OCI-LY7 (cell line): ENCODE measurements at places on chromosomes 12 and 14.
A peak's percentile ranks its signal among the peaks of the same experiment; 100 is the strongest.

DNA sequence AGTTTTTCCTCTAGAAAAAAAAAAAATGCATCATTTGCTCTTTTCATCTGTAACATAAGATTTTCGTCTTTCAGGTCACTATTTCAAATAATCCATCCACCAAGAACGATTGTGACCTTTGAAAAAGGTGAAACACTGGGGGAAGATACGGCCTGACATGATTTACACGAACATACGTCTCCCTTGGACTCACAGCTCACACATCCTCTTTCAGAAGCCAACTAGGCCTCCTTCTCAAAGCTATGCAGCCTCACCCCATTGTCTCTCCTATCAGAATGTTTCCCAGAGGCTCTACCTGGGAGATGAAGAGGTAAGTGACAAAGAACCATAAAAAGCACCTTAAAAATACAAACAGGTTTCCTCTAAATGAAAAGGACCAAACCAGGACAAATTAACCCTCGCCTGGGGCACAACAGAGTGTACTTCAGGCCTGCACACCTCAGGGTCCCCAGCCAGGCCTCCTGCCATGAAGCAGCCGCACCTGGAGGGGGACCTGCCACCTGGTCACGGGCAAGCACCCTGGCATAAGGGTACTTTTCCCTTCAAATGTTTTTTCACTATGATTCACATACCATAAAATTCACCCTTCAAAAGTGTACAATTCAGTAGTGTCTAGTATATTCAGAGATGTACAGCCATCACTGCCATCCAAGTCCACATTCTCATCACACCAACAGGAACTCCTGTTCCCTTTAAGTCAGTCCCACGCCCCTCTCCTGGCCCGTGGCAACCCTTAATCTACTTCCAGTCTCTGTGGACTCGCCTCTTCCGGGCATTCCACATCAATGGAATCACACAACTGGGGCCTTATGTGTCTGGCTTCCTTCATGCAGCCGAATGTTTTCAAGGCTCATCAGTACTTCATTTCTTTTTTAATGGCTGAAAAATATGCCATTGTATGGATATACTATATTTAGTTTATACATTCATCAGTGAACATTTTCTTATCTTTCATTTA lies 5.4 kb downstream of the SLC15A4 start:
- DNase-seq, result peak; percentile 54

DNA sequence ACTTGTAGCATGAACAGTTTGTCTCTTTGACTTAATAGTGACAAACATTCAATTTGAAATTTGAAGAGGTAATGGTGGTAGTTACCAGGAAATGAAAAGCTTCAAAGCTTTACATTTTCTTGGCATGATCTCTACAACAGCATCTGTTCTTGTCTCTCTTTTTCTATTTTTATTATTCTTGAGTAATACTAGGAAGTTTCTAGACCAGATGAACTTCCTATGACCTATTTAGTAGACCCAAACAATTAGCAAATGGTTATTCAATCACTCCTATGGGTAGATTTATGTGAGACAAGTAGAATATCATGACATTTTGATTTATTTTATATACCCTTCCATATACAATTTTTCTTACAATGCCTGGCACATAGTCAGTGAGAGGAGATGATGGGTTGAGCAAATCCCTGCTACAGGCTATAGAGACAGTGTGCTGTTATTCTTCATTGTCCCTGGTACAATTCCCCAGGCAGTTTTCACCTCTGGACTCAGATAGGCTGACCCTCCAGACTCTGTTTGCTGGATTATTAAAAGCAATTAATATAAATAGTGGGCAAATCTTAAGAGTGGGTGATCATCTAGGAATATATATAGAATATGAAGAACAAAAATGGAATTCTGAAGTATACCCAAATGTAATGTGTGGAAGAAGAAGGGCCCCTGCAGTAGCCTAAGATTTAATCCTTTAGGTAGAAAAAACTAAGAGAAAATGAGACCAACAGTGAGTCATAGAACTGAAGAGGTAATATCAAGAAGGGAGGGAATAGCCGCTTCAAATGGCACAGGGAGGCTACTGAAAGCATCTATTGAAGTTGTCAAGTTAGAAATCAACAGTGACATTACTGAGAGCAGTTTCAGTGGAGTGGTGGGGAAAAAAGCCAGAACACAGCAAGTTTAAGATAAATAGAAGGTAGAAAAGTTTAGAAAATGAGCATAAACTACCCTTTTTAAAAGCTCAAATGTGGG lies 512.0 kb downstream of the FOXG1 start:
- DNase-seq, result no peak

DNA sequence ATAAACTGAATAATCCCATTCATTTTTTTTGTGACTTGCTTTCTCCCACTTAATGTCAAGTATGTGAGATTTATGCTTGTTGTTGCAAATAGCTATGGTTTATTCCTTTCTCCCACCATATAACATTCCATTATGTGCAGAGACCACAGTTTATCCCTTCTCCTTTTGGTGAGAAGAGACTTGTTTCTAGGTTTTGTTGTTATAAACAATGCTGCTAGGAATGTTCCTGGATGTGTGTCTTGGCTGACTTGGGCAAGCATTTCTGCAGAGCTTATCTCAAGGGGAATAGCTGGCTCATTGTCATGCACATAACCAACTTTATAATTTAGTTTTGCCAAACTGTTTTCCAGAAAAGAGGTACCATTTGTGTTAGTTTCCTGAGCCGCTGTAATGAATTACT lies 47.6 kb upstream of the PPP1CC start:
- no peak for DNase-seq

DNA sequence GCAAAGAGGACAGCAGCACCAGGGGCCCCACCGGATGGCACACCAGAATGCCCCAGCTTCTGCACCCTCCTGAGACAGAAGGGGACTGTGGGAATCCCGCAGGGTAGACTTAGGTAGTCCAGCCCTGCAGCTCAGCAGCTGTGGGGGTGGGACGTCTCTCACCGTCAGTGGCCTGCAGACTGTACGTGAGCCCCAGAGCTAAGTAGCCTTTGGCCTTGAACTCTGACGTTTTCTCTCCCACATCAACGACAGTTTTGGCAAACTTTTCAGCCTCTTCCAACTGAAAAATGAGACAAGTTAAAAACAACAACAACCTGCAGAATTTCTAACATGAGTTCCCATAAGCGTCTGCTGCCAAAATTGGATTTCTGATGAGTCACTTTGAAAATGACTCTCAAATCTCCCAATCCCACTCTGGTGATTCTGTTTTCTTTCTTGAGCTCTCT lies 161.4 kb downstream of the TTC7B start:
- no peak for DNase-seq

GRCh38 chr14:81245771-81246170 lies 25.0 kb upstream of the GTF2A1 start:
- no peak for DNase-seq

DNA sequence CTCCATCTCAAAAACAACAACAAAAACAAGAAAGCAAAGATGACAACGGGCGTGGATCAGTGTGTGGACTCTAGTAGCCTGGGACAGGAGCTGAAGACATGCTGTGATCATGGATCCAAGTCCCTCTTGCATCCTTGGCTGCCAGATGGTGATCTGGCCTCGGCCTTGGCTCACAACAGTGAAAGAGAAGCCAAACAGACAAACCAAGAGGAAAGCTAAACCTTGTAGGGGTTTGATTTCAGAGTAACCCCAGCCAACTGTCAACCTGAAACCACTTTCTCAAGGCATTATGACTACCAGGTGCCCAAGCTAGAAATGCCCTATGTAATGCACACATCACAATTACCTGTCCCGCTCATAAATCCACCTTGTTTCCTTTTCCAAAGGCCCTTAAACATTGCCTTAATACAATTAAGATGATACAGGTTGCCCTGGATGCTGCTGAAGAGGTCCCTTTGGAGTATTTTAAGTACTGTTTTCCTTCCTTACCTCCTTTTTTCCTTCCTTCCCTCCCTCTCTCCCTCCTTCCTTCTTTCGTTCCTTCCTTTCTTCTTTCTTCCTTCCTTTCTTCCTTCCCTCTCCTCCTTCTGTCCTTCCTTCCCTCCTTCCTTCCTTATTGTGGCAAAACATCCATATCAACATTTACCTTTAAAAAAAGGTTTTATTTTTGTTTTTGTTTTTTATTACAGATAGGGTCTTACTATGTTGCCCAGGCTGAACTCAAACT lies 41.4 kb upstream of the NINJ2 start:
- no peak for DNase-seq

GRCh38 chr12:92879698-92880322 lies 49.3 kb downstream of the EEA1 start:
- no peak for DNase-seq

GRCh38 chr12:84492351-84492883 lies 420.2 kb downstream of the SLC6A15 start:
- DNase-seq, result no peak

GRCh38 chr12:23133471-23133870 lies 508.5 kb downstream of the ETNK1 start:
- no peak for DNase-seq

DNA sequence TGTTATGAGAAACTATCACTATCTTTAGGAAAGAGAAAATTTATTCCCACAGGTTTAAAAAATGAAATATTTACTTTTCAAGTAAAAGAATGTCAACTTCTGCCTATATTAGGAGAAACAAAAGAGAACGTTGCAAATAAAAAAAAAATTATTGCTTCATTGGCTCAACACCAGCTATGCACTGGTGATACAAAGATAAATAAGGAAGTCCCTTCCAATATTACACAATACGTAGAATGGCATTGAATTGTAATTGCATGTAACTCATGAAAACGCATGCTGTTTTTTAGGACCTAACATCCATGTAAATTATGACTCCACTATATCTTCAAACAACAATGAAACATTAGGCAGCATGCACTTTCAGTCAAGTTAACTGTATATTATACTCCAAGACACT lies 56.4 kb upstream of the RERGL start:
- DNase-seq, result no peak

DNA sequence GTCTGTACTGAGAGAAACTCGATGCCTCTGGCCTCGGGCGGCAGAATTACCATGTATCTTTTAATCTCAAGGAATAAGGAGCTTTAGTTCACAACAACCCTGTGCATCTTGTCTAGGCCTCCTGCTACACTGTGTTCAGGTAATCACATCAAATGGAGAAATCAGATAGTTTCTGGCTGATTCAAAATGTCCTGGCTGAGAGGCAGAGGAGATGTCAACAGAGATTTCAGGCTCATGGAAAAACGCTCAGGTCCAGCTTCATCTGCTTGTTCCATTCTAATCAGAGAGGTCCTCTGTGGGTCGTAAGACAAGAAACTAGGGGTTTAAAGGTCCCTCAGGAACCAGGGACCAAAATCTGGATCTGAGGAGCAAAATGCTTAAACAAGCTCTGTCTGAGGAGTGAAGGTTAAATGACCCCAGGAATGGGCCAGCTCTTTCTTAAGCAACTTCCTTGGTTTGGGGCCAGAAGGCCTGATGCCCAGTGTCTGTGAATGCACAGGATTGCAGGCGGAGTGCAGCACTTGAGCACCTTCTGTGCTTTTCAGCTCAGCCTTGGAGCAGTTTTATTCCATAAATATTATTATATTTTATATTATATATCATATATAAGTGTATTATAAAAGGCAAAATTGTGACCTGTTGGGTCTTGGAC lies 170.2 kb upstream of the PRICKLE1 start:
- DNase-seq, result no peak

- no peak for DNase-seq
Measured at GRCh38 chr12:88299567-88300101, 157.5 kb downstream of the TMTC3 start.

DNA sequence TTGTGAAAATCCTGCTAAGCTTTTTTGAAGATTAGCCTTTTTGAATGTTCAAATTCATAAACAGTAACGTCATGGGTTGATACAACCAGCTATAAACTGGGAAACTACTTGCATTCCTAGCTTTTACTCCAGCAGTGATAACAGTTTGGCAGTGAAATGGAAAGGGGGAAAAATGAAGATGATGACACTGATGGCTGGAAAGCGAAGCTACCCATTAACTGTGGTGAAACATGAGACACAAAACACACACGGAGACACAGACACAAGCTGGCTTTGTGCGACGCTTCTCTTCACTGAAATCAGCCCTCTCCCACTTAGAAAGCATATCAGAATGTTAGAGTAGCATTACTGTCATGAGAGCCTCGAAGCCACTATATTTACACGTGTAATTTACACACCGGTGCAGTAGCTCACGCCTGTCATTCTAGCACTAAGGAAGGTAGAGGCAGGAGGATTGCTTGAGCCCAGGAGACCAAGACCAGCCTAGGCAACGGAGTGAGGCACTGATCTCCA lies 15.7 kb downstream of the VPS37B start:
- no peak for DNase-seq

- no peak for DNase-seq
Measured at GRCh38 chr12:40172879-40173278, 51.9 kb upstream of the LRRK2 start.

DNA sequence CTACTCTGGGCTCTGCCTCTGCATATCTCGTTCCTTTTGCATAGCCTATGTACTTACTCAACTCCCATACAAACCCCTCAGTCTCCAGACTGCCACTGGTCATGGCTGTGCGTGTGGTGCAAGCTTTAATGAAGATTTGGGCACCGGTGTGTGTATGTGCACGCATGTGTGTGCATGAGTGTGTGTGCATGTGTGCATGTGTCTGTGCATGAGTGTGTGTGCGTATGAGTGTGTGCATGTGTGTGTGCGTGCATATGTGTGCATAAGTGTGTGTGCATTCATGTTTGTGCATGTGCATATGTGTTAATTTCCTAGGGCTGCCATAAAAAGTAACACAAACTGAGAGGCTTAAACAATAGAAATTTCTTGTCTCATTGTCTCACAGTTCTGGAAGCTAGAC lies 17.1 kb upstream of the TBPL2 start:
- no peak for DNase-seq

- no peak for DNase-seq
Measured at GRCh38 chr14:97458661-97459579, 661.7 kb downstream of the VRK1 start.

DNA sequence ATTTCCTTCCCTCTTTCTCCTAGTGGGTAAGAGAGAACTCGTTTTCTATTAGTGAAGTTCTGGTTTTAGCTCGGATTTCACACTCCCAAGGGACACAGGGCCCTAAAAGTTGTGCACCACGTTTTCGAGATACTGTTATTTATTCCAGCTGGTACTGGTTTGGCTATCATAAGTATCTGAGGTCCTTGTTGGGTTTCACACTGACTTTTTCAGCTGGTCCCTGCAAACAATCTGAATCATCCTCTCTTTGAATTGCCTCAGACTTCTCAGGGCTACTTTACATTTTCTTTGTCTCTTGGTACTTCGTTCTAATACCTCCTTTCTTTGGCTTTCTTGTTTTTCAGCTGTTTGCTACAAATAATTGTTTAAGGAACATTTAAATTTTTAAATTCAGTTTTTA lies 75.7 kb downstream of the SCN8A start:
- DNase-seq, result no peak

DNA sequence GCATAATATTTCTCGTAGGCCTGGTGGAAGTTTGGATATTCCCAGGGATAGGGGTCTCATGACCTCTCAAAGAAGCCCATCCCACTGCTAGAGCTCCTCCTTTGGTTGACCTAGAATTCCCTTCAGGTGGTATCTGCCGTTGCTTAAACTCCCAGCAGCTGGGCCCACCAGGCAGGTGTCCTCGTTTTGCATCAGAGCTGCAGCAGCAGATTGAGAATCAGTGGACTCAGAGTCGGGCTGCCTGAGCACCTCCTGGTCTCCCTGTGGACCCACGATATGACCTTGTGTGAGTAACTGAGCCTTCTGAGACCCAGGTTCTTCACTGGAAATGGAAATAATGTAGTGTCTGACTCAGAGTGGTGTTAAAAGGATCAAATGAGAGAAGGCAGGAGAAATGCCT lies 132.7 kb downstream of the PAPOLA start:
- DNase-seq, result no peak
